ENCODE measurements at places on chromosomes 16 and 17. TPM values are rescaled to one million over a fixed set of nuclear protein-coding genes. Genes with fewer than 3 reads are reported as not detected.

The CRHR1 gene
- 0.47 TPM for polyA plus RNA-seq

The SLFN13 gene
- polyA plus RNA-seq: 50.2 TPM

The TBC1D3 gene
- not detected for polyA plus RNA-seq

The PYY gene
- 0.22 TPM for polyA plus RNA-seq

The NXN gene
- 32.7 TPM for polyA plus RNA-seq

The BEAN1 gene
- 3.3 TPM for polyA plus RNA-seq

The KRTAP9-2 gene
- not detected for polyA plus RNA-seq

- no peak for DNase-seq
These were observed 8.9 kb downstream of the DUS2 start for GRCh38 chr16:68031951-68032350.

- no peak for DNase-seq
These were observed 170.5 kb downstream of the TANC2 start for GRCh38 chr17:63136369-63137012.

DNA sequence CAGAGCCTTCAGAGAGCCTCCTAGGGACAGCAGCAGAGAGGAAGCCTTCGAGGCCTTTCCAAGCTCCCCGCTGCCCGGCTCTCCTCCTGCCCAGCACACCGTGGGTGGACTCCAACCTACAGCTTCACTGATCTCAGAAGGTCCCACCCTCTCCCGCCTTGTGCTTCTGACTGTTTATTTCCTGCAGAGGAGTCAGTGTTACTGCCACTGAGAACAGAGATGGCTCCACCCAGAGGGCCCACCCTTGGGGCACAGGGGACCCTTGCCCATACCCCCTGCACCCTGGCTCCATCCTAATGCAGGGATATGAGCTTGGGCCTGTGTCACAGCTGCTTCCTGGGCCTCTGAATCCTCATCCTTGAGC lies 52.8 kb upstream of the TOB1 start:
- no peak for DNase-seq

GRCh38 chr17:5971969-5972368 lies 98.2 kb upstream of the WSCD1 start:
- no peak for DNase-seq

DNA sequence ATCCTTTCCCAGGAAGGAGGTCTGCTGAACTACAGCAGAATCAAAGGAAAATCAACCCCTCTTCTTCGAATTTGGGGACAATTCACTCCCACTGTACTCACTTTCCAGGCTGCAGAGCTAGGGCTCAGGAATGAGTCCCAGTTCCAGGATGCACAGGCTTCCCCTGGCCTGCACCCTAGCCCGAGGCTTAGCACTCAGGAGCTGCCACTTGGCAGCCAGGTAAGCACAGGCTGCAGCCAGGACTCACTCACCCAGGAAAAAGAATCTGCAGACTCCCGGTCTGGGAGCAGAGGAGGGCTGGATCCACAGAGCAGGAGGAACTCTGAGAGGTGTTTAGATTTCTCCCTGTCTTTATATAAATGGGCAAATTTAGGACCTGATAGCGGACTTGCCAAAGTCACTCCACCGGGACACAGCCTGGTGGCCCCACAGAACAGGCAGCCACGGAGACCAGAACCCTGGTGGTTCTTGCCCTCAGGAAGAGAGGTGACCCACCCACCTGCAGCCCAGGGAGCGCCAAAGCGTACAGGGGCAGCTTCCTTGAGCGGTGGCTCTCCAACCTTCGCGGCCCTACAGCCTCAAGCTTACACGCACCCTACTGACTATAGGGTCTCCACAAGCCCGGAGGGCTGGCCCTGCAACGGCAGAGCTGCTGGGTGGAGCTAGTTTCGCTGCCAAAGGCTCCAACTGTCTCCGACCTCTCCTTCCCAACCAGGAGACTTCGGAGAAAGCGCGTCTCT lies 4.8 kb downstream of the CBLN1 start:
- DNase-seq: no peak

GRCh38 chr16:83772806-83773205 lies 35.0 kb upstream of the HSBP1 start:
- DNase-seq: no peak

GRCh38 chr16:57721356-57722209 lies 14.0 kb upstream of the KATNB1 start:
- no peak for DNase-seq

DNA sequence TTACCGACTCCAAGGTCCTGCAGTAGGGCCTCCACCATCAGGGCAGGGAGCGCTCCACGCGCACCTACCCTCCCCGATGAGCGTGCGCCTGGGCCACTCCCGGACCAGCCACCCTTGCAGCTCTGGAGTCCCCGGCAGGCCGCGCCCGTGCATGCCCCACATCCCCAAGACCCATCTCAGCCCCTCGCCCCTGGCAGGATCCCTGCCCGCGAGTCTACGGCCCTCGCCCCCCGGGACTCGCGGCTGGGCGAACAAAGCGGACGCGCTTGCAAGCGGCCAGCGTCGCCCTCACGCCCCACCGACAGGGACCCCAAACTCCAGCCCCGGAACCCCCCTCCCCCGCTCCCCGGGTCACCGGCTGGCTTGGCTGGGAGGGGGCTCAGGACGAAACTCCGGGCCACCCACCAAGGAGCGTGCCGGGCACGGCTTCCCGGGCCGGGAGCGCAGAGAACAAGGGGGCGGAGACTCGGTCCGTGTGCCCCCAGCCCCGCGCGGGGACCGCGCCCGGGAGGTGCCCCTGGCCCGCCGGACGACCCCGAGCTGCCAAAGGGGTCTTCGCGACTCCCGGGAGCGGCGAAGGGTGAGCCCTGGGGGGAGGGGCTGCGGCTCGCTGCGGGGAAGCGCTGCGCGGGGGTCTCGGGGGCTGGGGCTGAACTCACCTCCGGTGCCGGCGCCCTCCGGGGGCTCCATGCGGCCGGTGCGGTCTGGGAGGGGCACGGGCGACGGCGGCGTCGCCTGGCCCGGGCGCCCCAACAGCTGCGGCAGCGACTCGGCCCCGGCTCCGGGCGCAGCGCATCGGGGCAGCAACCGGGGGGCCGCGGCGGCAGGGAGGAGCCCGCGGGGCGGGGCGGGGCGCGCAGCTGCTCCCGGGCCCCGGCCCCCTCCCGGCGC lies at the start of gene DBNDD1:
TSS of gene DBNDD1 (minus strand) at position 805 of the 891 bp plus-strand sequence. CDS start at position 690, 115 bp downstream.
- DNase-seq: no peak

DNA sequence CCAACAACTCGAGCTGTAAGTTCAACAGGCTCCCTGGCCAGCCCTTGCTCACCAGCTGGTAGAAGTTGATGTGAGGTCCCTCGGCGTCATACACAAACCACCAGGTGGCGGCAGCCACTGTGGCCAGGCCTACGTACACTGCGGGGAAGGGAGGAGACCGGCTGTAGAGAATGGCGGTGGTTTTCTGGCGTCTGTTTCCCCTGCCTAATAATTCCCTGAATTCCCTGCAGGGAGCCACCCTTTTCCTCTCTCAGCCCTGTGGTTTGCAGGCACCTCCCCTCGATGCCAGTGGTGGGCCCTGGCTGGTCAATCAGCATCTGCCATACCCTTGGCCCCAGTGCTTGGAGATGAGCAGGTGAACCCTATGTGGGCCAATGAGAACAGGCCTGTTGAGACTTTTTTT lies 18.9 kb upstream of the P2RX1 start:
- DNase-seq: peak; percentile 75

- no peak for DNase-seq
These were observed 54.2 kb downstream of the PLD6 start for GRCh38 chr17:17151962-17152361.

- no peak for DNase-seq
These were observed 61.1 kb downstream of the NT5M start for GRCh38 chr17:17364338-17364667.

- peak; percentile 6 for DNase-seq
These were observed 143.9 kb upstream of the C17orf78 start for GRCh38 chr17:37231887-37232286.

DNA sequence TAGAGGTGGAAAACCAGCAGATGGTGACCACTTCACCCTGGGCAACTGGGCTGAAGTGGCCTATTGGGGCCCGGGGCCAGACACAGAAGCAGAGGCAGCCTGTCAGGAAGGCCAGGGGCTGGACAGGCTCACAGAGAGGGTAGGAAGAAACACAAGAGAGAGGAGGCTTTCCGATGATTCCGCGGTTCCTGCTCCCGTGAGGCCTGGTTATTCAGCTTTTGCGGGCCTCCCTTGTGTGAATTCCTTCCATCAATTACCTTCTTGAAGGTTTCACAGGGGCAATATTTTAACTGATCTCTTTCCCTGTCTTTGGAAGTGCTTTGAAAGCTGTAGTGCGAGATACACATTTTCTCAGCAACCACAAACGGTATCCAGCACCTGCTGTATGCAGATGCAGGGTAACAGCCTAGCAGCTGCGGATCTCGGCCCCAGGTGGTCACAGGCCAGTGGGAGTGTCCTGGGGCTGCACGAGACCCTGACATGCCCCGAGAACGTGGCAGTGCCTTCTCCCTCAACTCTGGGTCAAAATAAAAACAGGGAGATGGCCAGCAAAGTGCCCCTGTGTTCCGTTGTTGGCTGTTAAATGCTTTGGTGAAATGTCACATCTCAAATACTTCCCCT lies 11.6 kb upstream of the CMIP start:
- DNase-seq: no peak

- DNase-seq: no peak
These were observed 135.2 kb downstream of the RPTOR start for GRCh38 chr17:80679816-80680215.

DNA sequence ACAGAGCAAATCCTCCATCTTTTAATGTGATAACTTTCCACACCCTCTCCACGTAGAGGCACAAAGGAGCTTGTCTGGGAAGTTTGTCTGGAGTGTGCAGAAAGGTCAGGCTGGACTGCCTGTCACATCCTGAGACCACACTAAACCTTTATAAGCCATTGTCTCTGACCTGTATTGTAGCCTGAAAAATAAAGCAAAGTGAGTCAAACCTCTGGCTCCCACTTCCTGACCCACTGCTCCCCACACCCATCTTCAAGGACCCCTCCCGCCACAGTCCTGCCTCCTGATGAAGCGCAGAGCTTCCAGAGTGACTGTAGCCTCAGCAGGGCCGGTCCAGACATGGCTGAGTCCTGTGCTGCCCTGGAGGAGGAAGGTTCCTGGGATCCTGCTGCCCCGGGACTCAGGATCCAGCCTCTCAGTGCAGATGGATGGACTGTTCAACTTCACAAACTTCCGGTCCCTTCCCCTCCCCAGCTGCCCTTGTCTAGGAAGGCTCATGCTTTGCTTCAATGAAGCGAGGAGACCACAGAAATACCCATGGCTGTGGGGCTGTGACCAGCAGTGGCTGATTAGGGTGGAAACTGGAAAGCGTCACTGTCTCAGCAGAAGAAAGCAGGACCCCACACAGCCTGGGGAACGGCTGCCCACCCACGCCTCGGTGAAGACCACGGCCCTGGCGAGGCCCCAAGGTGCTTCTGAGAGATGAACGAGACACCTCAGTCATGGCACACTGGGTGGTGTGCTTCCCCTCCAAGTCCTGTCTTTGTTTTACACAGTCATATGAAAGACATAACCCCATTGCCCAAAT lies 30.9 kb upstream of the CLEC18B start:
- no peak for DNase-seq

DNA sequence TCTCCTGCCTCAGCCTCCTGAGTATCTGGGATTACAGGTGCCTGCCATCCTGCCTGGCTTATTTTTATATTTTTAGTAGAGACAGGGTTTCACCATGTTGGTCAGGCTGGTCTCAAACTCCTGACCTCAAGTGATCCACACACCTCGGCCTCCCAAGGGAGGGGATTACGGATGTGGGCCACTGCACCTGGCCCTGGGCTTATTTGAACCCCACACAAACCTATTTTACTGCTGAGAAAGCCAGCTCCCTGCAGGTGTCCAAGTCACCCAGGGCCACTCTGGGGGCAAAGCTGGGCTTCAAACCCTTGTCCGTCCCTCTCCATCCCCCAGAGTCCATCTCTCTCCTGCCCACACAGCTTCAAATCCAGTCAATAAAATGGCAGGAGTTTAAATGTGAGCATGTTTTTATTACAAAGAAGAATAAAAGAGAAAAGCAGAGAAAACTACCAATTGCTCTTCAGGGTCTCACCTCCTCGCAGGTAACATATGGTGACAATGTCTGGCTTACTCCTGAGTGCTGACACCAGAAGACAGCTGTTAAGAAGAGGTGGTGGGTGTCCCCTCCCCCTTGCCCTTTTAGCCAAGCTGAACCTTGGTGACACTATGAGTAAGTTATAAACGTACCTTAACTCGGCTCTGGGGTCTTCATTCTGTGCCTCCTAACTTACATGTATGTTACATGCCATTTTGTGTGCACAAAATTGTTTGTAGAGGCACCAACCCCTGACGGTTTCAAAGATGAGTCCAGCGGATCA lies 45.4 kb downstream of the LAT start:
- no peak for DNase-seq

- DNase-seq: no peak
These were observed 64.9 kb downstream of the BAIAP2 start for GRCh38 chr17:81099888-81100287.

GRCh38 chr17:50168319-50168718 lies 2.5 kb downstream of the SGCA start:
- DNase-seq: no peak

DNA sequence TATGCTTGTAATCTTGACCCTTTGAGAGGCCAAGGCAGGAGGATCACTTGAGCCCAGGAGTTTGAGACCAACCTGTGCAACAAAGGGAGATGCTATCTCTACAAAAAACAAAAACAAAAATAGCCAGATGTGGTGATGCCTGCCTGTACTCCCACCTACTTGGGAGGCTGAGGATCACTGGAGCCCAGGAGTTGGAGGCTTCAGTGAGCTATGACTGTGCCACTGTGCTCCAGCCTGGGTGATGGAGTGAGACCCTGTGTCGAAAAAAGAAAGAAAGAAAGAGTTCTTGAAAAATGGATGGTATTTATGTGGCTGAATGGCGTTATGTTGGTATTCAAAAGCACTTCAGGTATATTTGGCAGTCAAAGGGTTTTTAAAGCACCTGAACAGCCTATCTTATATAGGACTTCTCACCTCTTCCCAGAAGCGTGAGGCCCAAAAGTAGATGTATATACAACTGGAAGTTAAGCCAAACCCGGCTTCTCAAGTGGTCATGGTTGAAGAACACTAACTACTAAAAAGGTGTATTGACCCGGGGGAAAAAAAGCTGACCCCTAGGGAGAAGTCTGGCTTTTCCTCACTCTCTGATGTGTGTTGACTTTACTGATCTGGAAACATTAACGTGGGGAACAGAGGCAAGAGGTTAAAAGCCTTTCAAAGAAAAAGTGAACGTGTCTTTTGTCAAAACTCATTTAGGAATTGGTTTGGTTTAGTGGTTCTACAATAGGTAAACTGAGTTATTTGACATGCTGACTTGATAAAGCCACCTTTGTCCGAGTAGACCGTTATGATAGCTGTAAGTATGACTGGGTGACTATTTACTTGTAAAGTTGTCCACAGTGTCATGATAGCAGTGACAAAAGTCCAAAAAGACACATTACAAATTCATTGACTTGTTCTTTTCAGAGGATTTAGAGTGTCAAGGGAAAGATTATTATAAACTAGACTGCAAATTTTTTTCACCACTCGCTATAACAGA lies 183.4 kb downstream of the IRX3 start:
- DNase-seq: no peak

DNA sequence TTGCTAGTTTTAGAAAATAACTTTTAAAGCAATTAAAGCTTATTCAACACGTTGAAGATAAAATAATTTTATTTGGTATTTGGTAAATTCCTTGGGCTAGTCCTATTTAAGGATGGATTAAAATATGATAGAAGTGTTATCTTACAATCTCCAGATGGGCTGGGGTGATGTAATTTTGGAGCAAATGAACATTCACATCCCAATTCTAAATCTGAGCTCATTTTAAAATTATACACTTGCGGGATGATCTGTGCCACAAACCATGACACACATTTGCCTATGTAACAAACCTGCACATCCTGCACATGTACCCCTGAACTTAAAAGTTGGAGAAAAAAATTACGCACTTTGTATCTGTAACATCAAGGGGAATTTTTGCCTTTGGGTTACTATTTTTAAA lies 31.5 kb downstream of the NLK start:
- no peak for DNase-seq

Data from left kidney (tissue), 8 donors.